ENCODE measurements at places on chromosomes 12 and 14. TPM values are rescaled to one million over a fixed set of nuclear protein-coding genes. Genes with fewer than 3 reads are reported as not detected.
A peak's percentile ranks its signal among the peaks of the same experiment; 100 is the strongest.

DNA sequence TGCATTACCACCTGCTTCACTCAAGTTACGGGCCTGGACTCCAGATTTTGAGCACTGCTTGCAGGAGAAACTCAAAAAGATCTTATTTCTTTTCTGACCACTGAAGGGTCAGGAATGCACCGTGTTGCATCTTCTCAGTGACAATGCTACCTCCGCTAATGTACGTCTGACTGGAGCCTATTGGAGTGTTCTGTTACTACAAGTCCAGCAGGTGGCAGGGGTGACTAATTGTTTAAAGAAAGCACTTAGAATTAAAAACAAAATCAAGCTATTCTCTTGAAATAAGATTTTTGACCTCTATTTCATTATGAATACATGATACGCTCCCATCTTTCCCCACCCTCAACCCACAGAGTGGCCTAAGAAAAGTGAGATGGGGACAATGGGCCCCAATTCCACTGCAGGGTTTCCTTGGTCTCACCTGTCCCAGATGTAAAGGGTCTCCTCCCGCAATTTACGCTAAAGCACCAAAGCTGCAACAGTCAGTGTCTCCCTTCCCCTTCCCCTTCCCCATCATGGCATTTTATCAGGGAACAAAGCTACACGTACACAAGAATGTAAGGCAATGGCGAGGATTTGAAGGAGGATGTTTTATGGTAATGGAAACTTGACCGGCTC is 2.2 kb downstream of the TBPL2 start:
- DNase-seq = no peak

- no peak for DNase-seq
Observed at GRCh38 chr14:58663494-58664111, 25.8 kb downstream of the DACT1 start.

- no peak for DNase-seq
Observed at GRCh38 chr14:105940534-105941225, 414.3 kb downstream of the TMEM121 start.

DNA sequence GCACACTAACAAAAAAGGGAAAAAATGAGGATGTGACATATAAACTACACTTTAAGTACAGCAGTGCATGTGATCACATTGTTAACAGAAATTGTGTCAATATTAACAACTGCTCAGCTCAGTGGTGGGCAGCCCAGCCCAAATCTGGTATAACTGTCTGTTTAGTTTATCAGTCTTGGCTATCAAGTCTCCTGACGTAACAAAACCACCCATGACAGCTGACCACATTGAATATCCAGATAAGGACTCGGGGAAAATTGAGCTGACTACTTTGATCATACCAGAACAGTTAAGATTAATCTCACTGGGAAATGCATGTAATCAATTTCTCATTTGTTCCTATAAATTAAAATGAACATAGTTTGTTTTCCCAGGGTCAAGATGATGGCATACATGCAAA is 396.6 kb downstream of the SNAPC1 start:
- DNase-seq = no peak

- DNase-seq = peak; percentile 63
Observed at GRCh38 chr12:57452937-57453509, 2.1 kb upstream of the INHBE start.

DNA sequence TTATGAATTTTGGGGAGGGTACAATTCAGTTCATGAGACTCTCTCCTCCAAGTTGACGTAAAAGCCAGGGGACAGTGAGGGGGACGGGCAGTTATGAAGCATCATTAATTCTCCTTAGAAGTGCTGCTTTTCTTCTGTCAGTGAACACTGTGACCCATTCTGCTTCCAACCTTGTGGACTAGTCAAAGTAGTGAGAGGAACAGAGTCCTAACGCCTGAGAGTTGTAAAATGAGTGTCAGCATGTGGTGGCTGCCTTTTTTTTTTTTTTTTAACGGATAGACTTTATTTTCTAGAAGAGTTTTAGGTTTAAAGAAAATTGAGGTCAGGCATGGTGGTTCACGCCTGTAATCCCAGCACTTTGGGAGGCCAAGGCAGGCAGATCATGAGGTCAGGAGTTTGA is 15.5 kb downstream of the RESF1 start:
- no peak for DNase-seq

DNA sequence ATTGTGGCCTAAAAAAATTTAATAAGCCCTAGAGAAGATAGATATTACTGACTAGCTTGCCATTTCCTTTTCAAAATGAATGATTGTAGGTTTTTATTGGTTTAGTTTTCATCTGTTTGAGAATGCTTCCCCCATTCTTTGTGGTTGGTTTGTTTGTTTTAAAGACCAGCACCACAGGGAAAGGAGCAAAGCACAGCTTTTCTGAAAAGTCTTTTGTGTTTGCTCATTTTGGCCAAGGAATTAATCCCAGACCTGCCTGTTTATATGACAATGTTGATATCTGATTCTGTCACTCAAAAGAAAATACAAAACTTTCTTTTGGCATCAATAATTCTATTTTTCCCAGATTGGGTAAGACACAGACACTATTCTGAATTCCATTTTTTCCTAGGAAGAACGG is 312.5 kb upstream of the FLRT2 start:
- no peak for DNase-seq

DNA sequence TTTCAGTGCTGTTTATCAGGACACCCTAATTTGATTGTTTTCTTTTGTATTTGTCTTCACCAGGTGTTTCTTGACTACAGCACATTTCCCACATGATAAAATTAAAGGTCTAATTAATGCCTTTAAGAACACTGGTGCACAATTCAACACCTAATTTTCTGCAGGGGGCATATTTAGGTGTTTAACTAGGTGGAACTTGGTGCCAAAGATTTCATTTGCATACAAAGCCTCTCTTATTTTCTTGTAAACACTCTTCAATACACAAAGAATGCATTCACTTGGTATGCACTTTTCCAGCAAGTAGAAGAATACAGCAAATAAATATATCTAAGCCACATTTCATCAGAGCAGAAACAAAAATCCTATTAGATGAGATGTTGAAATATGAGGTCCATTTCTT is 646.2 kb upstream of the FOXG1 start:
- no peak for DNase-seq

DNA sequence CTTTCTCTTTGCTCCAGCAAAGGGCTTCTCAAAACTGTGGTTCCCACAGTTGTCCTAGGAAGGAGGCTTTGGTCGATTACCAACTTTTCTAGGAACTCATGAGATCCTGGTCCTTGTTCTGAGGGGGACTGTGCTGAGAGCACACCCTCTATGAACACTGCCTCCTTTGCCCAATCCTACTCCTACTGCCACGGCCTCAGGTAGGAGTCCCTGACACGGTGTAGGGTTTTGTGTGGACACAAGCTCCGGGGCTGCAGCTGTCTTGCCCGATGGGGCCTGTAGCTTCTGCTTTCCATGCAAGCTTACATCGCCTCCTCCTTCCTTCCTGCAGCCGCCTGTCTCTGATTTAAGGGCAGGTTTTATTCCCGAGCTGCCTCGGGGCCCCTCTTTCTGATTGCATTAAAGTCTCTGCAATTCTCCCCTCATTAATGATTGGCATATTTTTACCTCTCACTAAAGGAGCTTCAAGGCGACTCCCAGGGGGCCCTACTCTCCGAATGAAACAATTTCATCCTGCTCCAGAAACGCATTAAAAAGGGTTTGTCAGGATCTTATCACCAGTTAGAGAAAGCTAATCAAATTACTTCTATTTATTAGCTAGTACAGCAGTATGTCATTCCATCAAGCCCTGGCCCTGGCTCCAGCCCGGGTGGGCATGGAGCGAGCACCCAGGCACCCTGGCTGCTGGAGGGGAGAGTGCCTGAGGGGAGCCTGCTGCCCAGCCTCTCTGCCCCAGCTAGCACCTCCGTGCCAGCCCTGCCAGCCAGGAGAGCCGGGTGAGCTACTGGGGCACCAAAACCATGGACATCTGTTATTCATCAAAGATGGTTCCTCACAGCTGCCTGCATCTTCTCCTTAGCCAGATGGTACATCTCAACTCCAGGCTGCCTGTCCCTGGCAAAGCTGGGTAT is 38.0 kb upstream of the ESRRB start:
- no peak for DNase-seq

DNA sequence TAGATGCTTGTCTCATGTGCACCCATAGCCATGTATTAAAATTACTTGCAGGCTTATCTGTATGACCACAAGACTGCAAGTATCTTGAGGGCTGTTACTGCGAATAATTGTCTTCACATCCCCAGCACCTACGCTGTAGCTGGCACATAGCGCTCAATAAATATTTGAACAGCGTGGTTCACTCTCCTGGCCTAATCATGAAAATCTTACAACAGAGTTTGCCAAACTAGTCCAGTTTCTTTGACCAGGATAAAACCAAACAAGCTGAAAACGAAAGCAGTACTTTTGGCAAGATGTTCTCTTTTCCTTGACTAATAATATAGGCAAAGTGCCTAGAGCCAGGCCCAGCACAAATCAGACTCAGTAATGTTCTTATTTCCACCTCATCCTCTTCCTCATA is 106.7 kb downstream of the RPS29 start:
- DNase-seq = no peak

GRCh38 chr12:107064243-107064642 is 29.1 kb downstream of the CRY1 start:
- DNase-seq = no peak

DNA sequence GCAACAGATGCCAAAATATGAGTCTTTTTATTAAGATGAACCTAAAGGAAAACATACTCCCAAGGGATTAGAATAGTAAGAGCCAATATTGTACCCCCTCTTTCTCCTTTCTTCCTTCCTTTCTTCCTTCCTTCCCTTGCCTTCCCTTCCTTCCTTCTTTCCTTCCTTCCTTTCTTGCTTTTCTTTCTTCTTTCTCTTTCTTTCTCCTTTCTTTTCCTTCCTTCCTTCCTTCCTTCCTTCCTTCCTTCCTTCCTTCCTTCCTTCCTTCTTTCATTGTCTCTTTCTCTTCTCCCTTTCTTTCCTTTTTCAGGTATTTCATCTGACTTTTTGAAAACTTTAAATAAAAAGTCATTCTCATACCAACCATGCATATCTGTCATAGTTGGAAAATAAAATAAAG is 892.5 kb downstream of the LRFN5 start:
- DNase-seq = no peak

DNA sequence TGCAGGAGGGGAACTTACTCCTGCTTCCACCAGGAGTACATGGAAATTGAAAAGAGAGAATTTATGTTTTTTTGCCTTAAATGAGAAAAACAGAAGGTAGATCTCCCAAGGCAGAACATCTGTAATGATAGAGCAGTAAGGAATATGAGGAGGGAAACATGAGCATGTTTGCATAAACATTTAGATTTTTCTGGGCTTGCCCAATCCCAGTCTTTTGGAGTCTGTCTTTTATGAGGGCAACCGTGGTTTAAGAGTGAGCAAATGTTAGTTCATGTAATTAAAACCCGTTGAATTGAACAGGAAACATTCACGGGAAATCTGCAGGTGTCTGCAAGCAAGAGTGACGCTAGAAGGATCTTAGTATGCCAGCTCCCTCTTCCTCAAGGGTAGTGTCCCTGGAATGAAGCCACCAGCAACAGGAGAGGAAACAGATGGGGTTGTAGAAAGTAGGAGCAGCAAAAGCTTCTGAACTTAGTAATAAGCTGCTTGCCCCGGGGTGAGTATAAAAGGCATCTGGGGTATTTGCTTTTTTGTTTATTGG is 79.3 kb downstream of the ARF6 start:
- DNase-seq = no peak

- DNase-seq = no peak
Observed at GRCh38 chr14:103535081-103535890, 6.3 kb downstream of the TRMT61A start.

- DNase-seq = no peak
Observed at GRCh38 chr14:104291123-104292000, 153.0 kb downstream of the KIF26A start.

GRCh38 chr12:96421014-96421413 is 20.8 kb upstream of the CDK17 start:
- no peak for DNase-seq

DNA sequence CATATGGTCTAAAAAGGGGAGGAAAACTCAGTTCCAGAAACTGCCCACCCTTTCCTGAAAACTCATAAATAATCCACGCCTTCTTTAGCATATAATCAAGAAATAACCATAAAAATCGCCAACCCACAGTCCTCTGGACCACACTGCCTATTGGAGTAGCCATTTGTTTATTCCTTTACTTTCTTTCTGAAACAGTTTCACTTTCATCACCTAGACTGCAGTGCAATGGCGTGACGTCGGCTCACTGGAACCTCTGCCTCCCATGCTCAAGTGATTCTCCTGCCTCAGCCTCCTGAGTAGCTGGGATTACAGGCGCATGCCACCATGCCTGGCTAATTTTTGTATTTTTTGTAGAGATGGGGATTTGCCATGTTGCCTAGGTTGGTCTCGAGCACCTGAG is 44.2 kb downstream of the CLMN start:
- no peak for DNase-seq

GRCh38 chr12:27109334-27110028 is 27.1 kb upstream of the C12orf71 start:
- no peak for DNase-seq

DNA sequence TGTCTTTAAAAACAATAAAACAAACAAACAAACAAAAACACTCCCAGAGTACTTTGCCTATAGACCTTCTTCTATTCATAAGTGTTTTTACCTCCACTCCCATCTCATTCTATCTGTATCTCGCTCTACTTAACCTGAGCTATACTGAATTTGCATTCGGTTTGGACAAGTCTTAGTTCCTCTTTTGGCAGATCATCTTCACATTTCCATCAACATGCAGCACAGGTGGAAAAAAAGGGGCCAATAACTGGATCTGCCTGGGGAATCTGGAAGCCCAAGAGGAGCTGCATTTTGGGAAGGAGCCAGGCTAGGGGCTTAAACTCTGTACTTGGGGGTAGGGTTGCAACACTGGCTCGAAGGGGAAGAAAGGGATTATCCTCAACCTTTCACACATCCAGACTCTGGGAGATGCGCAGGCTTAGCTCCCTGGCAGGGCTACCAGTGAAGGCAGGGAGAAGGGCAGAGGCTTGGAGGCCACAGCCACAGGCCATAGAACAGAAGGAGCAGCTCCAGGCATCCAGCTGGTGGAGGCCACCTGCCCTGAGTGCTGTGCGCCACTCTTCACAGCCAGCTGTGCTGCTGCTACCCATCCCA is 4.1 kb downstream of the NINJ2 start:
- DNase-seq = no peak

DNA sequence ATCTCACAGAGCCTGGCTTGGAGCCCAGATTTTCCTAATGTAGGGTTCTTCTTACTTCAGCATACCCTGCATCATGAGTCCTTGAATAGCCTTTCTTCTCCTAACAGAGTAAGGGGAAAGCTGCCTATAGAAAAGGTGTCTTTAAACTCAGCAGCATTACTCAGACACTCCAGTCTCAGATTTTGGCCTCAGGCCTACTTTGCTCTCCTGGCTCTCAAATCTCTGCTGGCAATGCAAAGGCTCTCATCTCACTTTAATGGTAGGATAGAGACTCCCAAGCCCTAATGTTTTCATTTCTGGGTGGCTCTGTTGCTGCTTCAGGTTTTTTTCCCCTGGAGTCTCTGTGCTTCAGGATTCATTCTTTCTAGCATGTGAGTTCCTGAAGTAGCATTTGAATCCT is 9.1 kb upstream of the NKX2-8 start:
- DNase-seq = no peak

- no peak for DNase-seq
Observed at GRCh38 chr12:124621296-124621660, 53.9 kb upstream of the NCOR2 start.

KCNC2 gene
- total RNA-seq = not detected

SETD1B gene
- 15.0 TPM for total RNA-seq

MAX gene
- 121 TPM for total RNA-seq

OAS2 gene
- 122 TPM for total RNA-seq

ARHGEF25 gene
- total RNA-seq = 2.2 TPM

RIMBP2 gene
- total RNA-seq = not detected

DLK1 gene
- total RNA-seq = not detected

SLC6A12 gene
- not detected for total RNA-seq

RD3L gene
- total RNA-seq = not detected

MYO1A gene
- 1.3 TPM for total RNA-seq

ZFHX2 gene
- total RNA-seq = 0.85 TPM

TPH2 gene
- not detected for total RNA-seq

SDR9C7 gene
- total RNA-seq = not detected
